CD4-positive, alpha-beta T cell treated with Interleukin-15 for 1 hour (primary cell): ENCODE measurements at places on chromosomes 1 and 21.

DNA sequence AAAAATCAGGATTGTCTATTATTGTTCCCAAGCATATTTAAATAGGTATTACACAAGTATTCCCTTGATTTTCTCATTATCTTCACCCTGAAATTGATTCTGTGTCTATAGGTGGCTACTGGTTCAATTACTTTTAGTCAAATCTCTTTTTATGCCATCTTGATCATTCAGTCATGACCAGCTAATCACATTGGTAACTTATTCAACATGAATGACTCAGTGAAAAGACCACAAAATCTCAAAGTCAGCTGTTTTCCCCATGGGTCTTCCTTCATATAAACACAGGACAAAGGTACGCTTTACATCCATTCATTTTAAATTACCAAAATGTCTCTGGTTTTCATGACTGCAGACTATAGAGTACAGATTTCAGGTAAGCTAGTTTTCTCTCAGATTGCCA, 23.7 kb upstream of the NRIP1 start:
- DNase-seq: no peak

- no peak for DNase-seq
Observed at GRCh38 chr1:73800376-73800775, 397.6 kb downstream of the LRRIQ3 start.

DNA sequence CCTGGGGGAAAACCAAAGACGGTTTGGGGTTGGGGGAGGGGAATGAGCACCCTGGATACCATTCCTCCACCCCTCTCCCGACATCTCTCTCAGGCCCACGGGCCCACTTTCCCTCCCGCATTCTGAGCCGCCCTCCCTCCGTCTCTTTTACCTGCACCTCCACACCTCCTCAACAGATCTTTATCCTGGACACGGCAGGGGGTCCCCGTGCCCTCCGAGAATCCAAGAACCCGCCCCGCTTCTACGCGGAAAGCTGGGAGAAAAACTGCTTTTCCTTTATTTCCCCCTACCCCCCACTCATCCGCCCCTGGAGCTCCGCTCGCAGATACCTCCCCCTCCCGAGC, 108.8 kb downstream of the NAV1 start:
- DNase-seq: no peak

GRCh38 chr1:234477386-234478151, 1.4 kb downstream of the TARBP1 start:
- DNase-seq: no peak

- no peak for DNase-seq
Observed at GRCh38 chr1:22383526-22384294, 67.9 kb upstream of the ZBTB40 start.

- DNase-seq: no peak
Observed at GRCh38 chr21:38838598-38839327, 33.0 kb downstream of the ETS2 start.

- no peak for DNase-seq
Observed at GRCh38 chr1:230861489-230861888, 6.8 kb downstream of the C1orf198 start.

DNA sequence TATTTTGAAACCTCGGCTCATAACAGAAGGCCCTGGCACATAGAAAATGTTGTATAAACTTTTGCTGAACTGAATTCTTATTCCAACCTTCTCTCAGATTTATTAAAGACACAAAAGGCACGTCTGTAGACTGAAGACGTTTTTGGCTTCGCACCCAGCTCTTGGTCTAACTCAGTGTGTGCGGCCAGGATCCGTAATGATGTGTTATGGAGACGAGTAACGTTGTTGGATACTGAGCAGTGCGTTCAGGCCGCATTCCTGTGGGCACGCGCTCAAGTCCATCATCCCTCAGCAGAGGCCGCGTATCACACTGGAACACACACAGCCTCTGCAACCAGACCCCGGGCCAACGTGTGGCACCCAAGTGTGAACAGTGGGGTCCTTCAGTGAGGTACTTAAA, 154.8 kb upstream of the RAB4A start:
- no peak for DNase-seq

GRCh38 chr1:228335406-228336307, 71.0 kb downstream of the TRIM11 start:
- DNase-seq: peak; percentile 9

DNA sequence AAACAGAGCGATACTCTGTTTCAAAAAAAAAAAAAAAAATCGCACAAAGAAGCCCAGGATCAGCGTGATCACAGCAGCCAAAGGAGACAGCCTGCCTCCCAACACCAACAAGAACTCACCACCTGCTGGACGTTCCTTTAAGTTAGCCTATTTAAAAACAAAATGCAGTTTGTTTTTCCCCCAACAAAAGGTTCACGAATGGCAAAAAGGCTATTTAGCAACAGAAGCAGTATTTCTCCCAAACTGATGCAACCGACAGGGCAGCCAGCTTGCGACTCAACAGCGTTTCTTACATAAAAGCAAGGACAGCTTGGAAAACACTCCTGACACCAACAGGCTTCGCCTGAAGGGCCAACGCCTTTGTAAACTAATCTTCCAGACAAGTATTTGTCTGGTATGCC, 6.8 kb downstream of the SSU72 start:
- DNase-seq: no peak

- DNase-seq: peak; percentile 95
Observed at GRCh38 chr1:25239681-25240541, 7.3 kb downstream of the RSRP1 start.

DNA sequence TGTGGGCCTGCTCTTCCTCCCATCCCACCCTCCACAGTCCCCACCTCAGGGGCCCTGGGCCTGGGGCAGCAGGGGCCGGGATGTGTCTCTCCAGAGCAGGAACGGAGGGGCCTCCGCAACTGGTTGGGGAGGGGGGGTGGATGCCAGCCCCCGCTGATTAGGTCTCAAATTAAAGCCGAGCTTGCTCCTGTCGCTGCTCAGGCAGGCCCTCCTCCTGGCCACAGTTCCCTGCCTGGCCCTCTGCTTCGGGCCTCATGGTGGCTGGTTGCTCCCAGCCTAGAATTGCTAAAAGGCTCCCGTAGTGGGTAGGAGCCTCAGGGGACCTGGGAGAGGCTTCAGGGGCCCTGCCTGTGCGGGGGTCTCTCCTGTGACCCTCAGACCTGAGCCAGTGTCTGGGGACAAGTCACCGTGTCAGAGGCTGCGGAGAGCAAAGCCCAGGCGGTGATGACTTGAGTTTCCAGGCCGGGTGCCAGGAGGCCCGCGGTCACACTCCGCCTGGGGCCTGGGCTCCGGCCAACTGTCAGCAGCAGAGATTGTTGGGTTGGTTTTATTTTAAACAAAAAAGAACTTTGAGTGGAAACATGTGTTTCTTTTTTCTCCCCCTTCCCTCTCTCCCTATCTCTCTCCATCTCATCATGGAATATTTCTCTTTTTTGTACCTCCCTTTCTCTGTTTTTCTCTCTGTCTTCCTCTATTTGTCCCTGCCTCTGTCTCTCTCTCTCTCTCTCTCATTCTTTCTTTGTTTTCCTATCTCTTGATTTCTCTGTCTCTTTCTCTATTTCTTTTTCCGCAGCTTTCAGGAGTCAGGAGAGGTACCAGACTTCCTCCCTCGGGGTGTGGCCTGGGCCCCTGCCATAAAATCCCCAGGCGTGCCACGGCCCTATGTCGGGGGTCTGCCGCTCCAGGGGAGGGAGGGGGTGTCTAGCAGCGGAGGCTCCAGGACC, 20.0 kb upstream of the EPHA2 start:
- no peak for DNase-seq

- DNase-seq: no peak
Observed at GRCh38 chr1:27994060-27994459, 34.3 kb downstream of the XKR8 start.

DNA sequence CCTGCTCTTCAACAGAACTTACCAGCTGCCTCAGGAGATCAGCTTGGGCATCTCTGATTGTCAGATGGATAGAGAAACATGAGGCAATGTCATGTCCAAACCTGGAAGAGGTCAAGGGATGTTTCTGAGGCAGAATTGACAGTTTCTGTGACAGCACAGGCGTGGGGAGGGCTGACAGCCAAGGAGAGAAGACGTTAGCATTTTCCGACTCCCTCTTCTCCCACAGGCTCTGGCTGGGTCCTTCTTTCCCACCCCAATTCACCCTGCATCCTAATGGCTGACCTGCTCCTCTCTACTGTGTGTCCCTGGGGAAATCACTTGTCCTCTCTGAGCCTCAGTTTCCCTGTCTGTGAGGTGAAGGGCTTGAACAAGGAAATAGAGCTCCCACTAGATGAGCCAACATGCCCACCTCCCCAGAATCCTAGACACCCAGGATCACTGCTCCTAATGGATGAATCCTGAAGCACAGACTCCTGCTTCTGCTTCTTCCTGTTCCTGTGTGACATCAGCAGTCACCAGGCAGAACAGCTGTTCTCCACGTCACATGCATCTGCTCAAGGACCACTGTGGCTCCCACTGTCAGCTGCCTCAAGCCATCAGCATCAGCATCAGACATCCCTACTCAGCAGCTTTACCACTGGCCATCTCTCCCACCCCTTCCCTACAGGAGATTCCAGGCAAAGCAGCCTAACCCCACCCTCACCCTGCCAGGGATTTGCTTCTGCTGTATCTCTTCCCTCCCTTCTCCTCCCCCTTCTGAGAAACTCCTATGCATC, 408.0 kb downstream of the MATN1 start:
- DNase-seq: no peak

DNA sequence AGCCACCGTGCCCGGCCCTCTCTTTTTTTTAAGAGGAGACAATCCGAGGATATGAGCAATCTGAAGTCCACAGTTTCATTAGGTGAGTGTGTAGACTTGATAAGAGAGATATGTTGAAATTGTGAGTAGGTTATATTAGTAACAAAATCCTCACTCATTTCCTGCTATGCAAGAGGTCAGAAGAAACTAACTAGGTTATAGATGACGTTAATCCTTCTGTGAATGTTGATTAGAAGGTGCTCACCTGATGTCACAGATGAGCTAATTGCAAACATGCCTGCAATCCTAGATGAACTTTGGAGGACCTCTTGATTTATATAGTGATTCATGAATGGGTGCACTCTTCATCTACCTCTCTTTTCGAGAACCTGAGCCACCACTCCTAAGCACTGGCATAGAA, 29.3 kb downstream of the NTMT2 start:
- no peak for DNase-seq

GRCh38 chr1:235851939-235852338, 14.8 kb downstream of the LYST start:
- no peak for DNase-seq

- no peak for DNase-seq
Observed at GRCh38 chr21:40567501-40567900, 279.5 kb downstream of the DSCAM start.
